COR-L47 (cell line): ENCODE measurements at places on chromosomes 11 and 22.

- DNase-seq: no peak
These were observed 20.2 kb downstream of the C22orf31 start for GRCh38 chr22:29041408-29041807.

- no peak for DNase-seq
These were observed 216.8 kb downstream of the TMEM135 start for GRCh38 chr11:87254562-87254961.

- DNase-seq: no peak
These were observed 10.3 kb downstream of the FXYD2 start for GRCh38 chr11:117814204-117814765.

DNA sequence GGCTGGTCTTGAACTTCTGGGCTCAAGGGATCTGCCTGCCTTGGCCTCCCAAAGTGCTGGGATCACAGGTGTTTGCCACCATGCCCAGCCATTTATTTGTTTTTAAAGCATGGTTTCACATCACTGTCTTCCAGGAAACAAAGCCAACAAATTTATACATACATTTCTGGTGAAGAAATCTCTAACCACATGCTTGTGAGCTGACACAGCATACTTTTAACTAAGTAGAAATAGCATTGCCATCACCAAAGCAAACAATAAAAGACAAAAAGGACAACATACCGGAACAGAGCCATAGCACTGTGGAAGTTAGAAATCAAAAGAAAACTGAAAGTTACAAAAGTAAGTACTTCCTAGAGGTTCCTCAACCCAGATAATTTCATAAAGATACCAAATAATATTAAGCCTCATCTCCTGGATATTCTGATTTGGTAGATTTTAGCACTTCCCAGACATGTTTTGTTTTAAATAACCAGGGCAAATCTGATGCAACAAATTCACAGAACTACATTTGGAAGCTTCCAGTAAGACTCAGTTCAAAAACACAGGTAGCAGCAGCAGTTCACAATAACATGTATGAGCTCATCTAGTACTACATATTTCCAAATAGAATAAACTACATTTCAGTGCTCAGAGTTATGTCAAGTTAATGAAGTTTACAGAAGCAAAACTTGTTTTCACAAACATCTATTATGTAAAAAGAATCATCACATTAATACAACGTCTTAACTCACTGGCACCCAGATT, 70.6 kb downstream of the RRAS2 start:
- no peak for DNase-seq

GRCh38 chr11:114398303-114398920, 1.9 kb downstream of the C11orf71 start:
- DNase-seq: no peak

DNA sequence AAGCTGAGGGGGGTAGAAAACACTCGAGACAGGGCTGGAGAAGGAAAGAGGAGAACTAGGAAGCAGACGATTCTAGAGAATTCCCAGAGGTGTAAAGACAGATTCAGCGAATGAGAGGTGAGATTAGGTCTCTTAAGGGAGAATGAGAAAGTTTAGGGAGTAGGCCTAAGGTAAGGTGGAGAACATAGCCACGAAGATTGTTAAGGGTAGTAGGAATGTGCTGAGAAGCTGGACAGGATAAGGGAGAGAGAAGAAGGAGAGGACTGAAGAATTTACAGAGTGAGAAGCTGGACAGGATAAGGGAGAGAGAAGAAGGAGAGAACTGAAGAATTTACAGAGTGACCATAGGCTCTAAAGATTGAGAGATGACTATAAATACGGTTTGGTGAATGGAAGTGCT, 908 bp downstream of the PPME1 start:
- DNase-seq: no peak

DNA sequence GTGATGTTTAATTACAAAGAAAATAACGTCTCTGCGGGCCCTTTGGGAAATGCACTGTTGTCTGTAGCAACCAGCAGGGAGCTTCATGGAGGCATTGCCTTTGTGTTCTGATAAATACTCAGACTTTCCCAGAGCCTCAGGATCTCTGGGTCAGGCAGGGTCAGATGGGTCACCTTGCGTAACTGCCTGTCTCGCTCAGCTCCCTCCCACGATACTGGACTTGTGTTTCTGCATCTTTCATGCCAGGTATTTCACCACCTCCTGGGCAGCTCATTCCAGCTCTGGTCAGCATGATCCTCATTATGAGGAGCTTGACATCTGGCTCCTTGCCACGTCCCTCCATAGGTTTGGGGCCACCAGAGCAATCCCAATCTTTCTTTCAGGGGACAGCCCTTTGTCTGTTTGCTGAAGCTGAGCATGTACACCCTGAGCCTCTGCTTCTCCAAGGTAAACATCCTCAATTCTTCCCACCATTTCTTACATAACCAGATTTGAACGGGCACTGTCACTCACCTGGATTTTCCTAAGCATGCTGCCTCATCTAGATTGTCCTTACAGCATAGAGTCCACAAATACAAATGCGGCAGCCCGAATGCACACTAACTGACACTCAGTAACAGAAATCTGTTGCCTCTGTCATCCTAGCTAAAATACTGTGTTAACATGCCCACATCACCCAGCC, 162.3 kb downstream of the LARGE1 start:
- DNase-seq: no peak

DNA sequence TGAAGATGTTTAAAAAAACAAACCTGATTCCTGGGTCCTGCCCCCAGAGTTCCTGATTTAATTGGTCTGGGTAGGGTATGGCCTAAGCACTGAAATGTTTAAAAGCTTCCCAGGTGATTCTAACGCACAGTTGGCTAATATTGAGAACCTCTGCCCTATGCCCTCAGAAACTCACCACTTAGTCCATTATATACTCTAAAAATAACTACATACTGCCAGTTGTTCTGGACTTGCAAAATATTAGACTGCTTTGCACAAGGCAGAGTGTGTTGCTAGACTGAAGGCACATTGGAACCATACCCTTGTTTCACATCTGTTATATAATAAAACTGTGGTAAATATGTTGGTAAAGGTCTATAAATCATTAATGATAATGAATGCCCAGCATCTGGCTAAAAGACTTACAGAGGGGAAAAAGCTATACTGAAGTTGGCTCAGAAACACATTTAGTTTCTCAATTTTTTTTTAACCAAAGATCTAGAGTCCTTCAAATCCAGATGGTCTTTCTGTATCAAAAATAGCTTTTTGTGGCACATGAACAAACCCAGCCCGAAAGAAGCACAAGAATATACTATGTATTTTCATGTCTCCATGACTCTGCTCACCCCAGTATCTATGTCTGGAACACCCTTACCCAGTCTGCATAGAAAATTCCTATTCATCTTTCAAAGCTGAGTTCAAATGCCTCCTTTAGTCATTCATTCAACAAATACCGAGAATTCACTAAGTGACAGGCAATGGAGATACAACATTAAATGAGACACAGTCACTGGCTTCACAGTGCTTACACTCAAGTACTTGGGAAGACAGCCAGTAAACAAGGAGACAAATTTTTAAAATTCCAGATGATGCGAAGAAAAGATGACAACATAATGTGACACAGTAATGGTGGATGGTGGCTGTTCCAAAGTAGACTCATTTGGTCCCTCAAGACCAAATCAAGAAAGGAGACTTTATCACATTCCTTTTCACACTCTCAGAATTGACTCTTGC, 44.1 kb downstream of the RBFOX2 start:
- no peak for DNase-seq

DNA sequence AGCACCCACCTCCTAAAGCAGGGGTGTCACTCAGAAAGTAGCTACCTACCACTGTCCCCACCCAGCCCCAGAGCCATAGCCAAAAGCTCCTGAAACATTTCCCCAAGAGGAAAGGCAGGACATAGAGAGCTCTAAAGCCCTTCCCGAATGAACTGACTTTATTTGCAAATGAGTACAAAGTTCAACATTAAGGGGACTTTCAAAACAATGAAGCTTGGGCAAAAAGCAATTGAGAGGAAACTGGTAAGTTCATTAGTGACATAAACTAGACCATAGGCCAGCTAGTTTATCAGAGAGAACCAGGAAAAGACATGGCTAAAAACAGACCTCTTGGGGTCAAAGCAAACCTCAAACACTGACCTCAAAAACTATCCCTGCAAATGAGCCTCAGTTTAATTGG, 72.7 kb downstream of the IGLL5 start:
- no peak for DNase-seq

DNA sequence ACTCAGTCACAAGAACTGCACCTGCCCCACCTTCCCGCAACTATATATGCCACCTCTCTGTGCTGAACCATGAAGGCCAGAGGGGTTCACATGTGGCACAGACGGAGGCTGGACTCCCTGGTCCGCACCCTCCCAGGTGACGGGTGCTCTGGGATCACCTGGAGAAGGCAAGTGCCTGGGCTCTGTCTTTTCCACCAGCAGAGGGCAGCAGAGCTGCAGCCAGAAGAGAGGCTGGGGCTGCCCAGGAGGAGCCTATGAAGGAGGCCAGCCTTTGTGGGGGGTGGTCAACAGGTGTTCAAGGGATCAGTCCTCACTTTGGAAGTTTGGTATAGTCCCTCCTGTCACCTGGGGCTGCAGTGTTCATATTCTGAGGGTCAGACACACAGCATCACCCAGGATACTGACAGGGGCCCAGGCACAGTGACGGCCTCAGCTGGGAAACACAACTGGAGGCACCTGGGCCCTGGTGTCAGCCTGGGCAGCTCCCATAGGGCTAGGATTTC, 39.2 kb upstream of the IGLL5 start:
- peak; percentile 46 for DNase-seq

GRCh38 chr11:86990031-86990430, 34.8 kb upstream of the FZD4 start:
- DNase-seq: no peak

GRCh38 chr22:42717197-42717928, 3.3 kb downstream of the A4GALT start:
- DNase-seq: no peak

DNA sequence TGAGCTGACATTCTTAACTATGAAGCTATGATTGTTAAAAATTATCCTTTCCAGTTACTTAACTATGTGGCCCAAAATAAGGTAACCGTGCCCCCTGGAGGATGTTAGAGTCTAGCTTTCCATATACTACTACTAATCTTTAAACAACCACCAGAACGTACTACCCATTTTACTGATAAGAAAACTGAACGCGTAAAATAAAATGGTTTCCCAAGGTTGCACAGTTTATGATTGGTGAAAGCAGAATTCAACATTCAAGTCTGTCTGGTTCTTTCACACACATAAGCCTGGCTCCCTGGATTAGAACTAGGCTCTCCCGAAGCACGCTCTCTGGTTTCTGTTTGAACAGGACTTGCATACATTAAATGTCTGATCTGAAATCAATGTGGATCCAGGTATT, 437.8 kb upstream of the CCDC90B start:
- DNase-seq: no peak

DNA sequence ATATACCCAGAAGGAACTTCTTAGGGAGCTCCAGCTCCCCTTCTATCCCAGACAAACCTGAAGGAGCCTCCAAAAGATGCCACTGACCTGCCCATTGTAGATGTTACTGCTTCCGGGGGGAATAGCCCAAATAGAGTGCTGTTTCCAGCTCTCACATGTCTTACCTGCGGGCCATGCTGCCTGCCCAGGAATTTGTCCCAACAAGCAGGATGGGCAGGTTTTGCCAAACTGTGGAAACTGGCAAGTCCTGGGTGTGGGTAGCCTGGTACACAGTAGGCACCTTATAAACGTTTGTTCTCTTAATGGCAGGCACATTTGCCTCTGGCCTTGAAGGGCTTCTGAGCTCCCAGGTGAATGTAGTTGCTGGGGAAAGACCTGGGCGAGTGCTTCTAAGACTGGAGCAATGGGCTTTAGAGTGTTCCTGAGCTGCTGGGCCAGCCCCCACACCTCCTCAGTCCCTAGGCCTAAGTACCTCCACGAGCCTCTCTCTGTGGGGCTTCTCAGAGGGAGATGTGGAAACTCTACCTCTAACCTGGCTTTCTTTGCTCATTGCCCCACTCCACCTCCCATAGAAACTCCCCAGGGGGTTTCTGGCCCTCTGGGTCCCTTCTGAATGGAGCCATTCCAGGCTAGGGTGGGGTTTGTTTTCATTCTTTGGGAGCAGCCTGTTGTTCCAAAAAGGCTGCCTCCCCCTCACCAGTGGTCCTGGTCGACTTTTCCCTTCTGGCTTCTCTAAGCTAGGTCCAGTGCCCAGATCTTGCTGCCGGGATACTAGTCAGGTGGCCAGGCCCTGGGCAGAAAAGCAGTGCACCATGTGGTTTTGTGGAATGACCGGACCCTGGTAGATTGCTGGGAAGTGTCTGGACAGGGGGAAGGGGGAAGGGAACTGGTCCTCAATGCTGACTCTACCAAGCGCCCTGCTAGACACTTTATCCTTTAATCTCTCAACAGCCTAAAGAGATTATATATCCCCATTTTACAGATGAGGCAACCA, 37.2 kb downstream of the LIMK2 start:
- DNase-seq: no peak

GRCh38 chr11:15618583-15619032, 503.9 kb downstream of the INSC start:
- no peak for DNase-seq

DNA sequence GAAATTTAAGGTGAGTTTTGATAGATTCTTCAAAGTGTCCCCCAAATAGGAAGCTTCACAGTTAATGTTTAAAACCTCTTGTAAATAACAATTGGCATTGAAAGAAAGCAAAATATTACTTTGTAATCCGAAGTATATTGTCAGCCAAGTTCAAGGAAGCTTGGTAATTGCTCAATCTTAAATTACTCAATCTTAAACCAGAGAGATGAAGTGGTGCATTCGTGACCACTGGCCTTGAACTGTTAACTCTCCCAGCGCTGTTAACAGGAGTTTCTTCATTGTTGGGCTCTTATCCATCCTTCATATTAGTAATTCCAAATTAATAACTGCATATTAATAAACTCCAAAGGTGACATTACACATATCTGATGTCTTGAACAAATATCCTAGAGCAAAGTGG, 20.6 kb upstream of the FDX1 start:
- DNase-seq: no peak

DNA sequence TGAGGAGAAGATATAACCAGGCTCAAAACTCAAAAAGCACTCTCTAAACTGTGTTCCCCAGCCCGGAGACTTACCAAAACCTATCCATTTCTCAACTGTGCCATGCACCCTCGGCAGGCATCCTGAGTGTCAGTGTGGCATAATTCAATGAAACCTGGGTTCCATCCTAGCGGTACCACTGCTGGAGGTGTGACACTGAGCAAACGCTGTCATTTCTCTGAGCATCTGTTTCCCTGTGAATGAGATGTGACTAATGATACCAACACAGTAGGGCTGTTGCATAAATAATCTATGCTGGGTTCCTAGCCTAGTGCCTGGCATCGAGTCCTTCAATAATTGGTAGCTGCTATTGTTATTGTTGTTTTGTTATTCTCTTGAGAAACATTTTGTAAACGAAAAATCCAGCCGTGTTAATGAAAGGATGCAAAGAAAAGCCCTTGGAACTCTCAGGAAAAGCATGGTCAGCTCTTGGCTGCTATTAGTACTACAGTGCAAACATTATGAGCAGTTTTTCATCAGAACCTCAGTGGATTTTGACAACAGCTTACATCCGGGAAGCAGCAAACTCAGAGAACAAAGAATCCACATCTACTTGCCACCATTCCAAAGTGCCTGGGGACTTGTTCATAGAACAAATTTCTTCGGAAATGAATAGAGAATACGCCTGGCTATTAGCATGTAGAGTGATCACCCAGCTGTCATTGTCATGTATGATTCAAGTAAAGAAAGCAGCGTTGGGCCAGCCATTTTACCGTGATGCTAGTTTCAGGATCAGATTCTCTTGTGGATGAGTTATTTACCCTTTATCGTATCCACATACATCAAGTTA, 53.7 kb downstream of the TECTA start:
- DNase-seq: peak; percentile 20

- DNase-seq: no peak
These were observed 9.2 kb downstream of the STARD10 start for GRCh38 chr11:72784662-72785061.

GRCh38 chr11:83044958-83045712, 26.6 kb downstream of the RAB30 start:
- peak; percentile 52 for DNase-seq

GRCh38 chr11:72741849-72742512, 10.2 kb downstream of the ARAP1 start:
- no peak for DNase-seq
